ENCODE measurements at places on chromosomes 2 and 18.
A peak's percentile ranks its signal among the peaks of the same experiment; 100 is the strongest.

- DNase-seq: no peak
Observed at GRCh38 chr2:42984081-42984480, 191.7 kb upstream of the HAAO start.

DNA sequence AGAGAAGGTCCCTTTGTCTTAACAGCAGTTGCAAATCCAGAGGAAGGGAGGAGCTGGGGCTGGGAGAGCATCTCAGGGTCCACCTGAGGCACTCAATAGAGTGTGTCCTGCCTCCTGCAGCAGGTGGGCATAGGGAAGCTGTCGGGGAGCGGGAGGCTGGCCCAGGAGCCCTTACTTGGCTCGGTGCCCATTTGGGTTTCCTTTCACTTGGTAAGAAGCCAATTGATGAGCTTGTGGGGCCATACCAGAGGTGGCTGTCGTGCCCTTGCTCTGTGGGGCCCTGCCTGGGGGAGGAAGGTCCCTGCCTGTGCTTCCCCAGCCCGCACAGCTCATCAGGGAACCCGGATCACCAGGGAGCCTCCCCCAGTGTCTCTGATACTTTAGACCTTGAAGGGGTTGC, 229.7 kb downstream of the DYSF start:
- no peak for DNase-seq

GRCh38 chr2:211623096-211623495, 915.5 kb downstream of the ERBB4 start:
- no peak for DNase-seq

- no peak for DNase-seq
Observed at GRCh38 chr2:168951871-168952270, 50.8 kb downstream of the G6PC2 start.

DNA sequence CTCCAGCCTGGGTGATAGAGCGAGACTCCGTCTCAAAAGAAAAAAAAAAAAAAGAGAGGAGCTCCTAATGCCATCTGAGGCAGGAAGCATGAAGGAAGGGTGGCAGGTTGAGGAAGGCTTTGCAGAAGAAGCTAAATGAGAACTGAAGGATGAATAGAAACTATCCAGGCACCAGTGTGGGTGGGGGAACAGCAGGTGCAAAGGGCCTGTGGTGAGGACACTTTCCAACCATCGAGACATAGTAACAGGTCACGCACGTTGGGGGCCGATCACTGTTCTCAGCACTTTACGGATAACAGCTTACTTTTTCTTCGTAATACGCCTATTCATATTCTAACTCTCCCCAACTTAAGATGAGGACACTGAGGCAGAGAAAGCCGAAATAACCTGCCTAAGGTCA, 58.4 kb downstream of the NGEF start:
- DNase-seq: no peak

- no peak for DNase-seq
Observed at GRCh38 chr2:42961385-42961811, 169.0 kb upstream of the HAAO start.

- DNase-seq: no peak
Observed at GRCh38 chr2:30273574-30273929, 42.2 kb downstream of the LBH start.

- no peak for DNase-seq
Observed at GRCh38 chr18:78978349-78979055, 1.1 kb upstream of the SALL3 start.

GRCh38 chr2:150019063-150019462, 431.5 kb upstream of the MMADHC start:
- DNase-seq: no peak

- DNase-seq: peak; percentile 99
Observed at GRCh38 chr2:110101280-110101844, 14.3 kb downstream of the MALL start.

DNA sequence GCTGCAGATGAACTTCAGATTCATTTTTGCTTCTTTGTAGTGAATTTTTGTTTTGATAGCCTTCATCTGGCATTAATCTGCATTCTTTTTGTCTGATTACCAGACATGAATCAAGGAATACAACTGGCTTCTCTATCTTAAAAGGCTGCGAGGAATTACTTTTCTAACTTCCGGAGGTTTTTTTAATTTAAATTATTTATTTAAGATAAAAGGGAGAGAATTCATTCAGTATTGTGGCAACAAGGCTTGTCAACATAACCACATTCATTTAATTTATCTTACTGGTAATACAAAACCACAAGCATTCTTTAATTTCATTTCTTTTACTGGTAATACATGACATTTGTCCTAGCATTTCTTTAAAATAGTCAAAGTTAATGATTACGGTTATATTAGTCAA, 36.0 kb downstream of the CSRNP3 start:
- DNase-seq: no peak

DNA sequence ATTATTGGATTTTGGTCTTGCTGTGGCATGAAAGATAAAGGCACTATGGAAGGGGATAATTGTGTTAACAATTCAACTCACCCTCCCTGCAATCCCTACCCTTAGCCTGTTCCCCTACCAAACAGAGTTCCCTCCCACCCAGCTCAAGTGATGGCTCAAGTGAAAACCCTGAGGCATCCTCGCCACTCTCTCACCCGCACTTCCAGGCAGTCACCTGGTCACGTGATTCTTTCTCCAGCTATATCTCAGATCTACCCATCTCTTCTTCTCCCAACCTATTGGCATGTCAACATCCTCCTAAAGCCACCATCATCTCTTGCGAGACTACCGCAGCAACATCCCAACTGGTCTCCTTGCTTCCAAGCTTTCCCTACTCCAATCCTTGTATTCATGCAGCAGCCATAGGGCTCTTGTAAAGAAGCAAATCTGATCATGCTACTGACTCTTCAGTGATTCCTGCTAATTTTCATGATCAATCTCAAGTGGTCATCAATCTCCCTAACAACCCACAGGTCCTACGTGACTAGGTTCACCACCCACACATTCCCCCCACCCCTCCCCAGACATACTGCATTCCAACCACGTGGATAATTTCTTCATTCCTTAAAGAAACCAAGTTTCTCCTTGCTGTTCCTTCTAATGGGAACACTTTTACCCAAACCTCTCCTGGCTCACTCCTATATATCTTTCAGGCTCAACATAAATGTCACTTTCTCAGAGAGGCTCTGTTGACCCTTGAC, 66.7 kb downstream of the MBD2 start:
- DNase-seq: no peak

- no peak for DNase-seq
Observed at GRCh38 chr2:119697290-119698020, 18.5 kb downstream of the TMEM177 start.

DNA sequence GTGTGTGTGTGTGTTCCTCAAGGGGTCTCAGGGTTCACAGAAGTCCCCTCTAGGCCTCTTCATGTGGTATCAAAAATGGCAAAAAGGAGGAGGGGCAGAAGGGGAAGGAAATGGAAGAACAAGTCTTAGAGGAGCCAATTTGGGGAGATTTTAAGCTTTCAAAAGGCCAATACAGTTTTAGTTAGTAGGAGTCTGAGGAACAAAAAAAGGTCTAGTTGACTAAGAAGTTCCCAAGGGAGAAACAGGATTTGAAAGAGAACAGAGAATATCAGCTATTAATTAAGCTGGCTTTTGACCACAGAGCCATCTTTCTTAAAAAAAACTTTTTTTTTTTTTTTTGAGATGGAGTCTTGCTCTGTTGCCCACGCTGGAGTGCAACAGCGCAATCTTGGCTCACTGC, 7.1 kb downstream of the RNF125 start:
- no peak for DNase-seq

- no peak for DNase-seq
Observed at GRCh38 chr2:225814554-225814953, 415.0 kb downstream of the NYAP2 start.

DNA sequence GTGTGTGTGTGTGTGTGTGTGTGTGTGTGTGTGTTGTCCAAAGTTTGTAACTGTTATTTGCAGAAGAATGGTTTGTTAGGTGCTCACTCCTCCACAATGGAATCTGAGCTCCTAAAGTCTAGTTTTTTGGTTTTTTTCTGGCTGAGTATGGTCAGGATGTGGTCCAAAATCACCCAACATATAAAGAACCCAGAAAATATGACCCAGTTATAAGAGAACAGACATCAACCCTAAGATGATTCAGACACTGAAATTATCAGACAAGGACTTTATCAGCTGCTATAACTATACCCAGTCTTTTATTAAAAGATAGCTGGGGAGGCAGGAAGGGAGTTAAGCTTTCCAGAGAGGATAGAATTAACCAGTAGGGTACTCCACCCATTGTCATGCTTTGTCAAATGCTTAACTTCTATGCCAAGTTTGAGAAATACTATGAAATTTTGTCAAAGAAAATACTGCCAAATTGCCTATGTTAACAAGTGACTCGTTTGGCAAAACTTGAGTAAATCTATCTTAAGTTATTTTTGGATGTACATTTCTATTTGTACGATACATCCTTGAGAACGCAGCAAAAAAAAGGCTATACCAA, 57.5 kb downstream of the TANK start:
- DNase-seq: no peak

GRCh38 chr18:31042406-31043181, at the start of gene DSC3:
Gene DSC3 (minus strand): TSS chr18:31042742. CDS start chr18:31042660, 82 bp downstream.
- DNase-seq: no peak

GRCh38 chr2:73837847-73838585, 9.3 kb downstream of the STAMBP start:
- no peak for DNase-seq

- DNase-seq: peak; percentile 43
Observed at GRCh38 chr2:196592331-196592910, 47.1 kb upstream of the CCDC150 start.

DNA sequence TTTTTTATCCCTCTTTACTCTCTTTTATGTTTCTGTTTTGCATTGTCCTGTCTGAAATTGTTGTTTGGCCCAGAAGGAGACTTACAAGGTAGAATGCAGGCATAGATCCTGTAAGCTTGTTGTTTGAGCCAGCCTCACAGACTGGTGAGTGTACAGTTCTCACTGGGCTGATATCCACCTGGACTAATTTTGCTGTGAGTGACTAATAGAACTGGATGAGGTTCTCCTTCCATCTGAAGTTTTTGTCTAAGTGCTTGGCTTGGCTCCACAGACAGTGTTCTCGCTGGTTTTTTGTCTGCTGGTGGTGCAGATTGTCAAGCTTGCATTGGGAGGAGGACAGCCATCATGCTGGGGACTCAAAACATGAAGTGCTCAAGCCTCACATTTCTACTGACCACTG, 495.7 kb downstream of the TSN start:
- DNase-seq: no peak

GRCh38 chr18:59646963-59647307, 50.3 kb downstream of the CCBE1 start:
- no peak for DNase-seq

DNA sequence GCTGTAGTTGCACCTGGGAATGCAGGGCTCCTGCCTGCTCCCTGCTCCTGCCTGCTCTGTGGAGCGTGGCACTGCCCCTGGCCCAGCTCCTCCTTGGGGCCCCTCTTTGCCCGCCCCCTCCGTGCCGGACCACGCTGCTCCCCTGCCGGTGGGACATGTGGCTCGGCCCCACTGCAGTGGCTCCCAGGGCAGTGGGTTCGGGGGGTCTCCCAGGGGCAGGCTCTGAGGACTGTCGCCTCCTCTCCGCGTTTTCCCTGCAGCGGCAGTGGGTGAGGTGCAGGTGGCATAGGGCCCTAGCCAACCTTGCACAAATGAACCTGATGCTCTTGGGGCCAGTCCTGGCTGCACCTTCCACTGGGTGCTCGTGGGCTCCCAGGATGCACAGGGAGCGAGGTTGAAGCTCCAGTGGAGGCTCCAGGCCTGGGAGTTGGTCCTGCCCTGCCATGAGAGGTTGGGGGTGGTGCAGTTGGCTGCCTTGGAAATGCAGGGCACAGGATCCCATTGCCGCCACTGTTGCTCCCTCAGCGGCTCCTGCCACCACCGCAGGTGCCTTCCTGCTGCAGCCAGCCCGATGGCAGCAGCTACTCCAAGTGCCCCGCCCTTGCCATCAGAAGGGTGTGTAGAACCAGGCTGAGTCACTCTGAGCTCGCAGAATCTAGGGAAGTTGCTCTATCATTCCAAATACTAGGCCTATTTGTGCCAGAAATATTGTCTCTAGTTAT, 313.1 kb upstream of the SYT4 start:
- no peak for DNase-seq

- no peak for DNase-seq
Observed at GRCh38 chr2:204487447-204488229, 57.6 kb upstream of the PARD3B start.

GRCh38 chr2:109102588-109103233, 26.3 kb upstream of the SH3RF3 start:
- no peak for DNase-seq

GRCh38 chr18:48404716-48405507, 4.3 kb downstream of the ZBTB7C start:
- DNase-seq: no peak

DNA sequence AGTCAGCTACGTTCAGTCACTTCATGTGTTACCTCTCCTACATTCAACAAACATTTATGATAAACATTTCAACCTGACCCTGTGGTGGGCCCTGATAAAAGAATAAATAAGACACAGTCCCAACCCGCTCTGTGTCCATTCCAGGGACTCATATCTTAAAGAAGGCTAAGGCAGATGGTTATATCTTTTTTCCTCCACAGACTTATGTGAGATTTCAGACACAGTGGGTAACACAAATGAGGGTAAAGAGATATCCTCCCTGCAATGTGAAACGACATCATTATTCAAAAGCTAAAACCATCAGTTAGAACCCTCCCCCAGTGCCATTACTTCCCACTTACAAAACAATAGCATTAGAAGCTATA, 11.1 kb upstream of the HNRNPLL start:
- DNase-seq: no peak

DNA sequence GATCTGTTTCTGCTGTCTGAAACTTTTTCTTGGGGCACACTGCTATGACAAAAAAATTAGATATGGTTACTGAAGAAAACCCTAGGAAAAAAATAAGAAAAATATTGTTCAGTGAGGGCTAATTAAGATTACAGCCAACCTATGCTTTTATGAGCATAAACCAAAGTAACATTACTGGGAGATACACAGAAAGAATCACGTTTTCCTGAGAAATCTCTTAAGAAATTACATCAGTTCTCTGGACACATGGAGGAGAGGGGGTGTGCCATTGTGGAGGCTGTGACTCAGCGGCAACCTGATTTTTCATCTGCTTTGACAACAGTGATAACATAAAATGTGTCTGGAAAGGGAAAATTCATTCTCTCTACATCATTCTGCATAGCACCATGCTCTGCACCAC, 13.4 kb upstream of the NMI start:
- peak; percentile 79 for DNase-seq
